ENCODE measurements at places on chromosomes 16 and 17.
A peak's percentile ranks its signal among the peaks of the same experiment; 100 is the strongest.

DNA sequence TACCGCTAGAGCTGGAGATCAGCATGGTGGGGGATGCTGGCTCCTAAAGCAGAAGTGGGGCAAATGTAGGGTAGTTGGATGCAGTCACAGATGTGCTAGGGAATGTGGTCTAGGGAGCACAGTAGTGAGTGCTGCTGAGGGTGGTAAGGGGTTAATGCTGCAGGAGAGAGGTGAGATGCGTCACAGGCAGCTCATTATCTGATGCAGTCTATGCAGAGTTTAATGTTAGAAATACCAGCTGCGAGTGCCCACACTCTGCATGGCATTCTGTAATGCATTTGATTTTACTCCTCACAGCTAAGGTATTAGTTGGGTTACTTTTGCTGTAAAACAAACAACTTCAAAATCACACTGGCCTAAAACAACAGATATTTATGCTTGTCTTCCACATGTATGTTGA lies 491.3 kb upstream of the HSBP1 start:
- DNase-seq = no peak

GRCh38 chr17:37083456-37083855 lies 134.7 kb downstream of the AATF start:
- no peak for DNase-seq

DNA sequence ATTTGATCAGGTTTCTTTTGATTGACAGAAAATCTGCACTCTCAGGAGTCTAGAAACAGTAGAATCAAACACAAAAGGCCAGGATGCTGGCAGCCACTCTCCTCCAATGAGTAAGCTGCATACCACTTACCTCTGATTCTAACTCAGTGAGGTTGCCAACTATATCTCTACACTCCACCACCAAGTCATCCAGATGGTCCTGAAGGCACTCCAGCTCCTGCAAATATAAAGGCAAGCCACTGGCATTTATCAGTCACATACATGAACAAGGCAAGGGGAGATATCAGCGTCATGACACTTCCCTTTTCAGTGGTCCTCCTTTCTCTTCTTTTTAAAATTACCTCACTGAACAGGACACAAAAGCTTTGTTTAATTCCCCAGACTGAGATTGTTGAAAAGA lies 53.1 kb upstream of the CLEC18B start:
- no peak for DNase-seq

DNA sequence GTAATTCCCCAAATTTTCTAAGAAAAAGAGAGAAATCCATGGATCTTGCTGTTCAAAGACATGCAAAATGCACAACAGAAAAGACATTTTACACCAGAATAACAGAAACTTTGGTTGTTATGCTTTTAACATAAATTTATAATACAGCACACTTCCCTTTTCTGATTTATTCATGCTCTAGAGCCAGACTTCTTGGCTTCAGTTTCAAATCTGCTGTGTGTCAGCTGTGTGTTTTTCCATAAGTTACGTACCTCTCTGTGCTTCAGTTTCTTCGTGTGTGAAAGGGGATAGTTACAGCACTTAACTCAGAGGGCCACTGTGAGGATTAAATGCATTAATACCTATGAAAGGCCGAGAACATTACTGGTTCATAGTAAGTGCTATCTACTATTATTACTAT lies 6.8 kb upstream of the CCL3L1 start:
- DNase-seq = no peak

- DNase-seq = no peak
Observed at GRCh38 chr17:72416905-72417304, 296.1 kb downstream of the SOX9 start.

GRCh38 chr16:50665128-50665878 lies 15.8 kb downstream of the SNX20 start:
- no peak for DNase-seq

DNA sequence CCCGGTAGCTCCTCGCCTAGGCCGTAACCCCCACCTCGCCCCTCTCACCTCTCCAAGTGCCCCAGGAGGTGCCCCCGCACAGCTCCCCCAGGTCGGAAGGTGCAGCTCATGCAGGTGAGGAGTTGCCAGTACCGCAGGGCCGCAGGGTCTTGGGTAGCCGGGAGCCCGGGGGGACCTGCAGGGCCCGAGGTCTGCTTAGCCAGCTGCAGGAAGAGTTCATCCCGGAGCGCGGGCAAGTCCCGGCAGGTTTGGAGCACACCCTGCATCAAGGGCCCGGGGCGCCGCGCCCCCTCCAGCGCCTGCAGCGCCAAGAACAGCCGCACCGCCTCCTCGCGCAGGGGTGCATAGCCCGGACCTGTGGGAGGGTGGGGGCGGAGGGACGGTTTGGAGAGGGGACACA lies 4.8 kb downstream of the PLEKHH3 start:
- DNase-seq = no peak

- DNase-seq = no peak
Observed at GRCh38 chr16:1908983-1909382, 9.2 kb downstream of the HS3ST6 start.

GRCh38 chr16:88343271-88343791 lies 39.4 kb upstream of the ZNF469 start:
- no peak for DNase-seq

GRCh38 chr16:11689031-11689840 lies 21.0 kb downstream of the SNN start:
- no peak for DNase-seq

DNA sequence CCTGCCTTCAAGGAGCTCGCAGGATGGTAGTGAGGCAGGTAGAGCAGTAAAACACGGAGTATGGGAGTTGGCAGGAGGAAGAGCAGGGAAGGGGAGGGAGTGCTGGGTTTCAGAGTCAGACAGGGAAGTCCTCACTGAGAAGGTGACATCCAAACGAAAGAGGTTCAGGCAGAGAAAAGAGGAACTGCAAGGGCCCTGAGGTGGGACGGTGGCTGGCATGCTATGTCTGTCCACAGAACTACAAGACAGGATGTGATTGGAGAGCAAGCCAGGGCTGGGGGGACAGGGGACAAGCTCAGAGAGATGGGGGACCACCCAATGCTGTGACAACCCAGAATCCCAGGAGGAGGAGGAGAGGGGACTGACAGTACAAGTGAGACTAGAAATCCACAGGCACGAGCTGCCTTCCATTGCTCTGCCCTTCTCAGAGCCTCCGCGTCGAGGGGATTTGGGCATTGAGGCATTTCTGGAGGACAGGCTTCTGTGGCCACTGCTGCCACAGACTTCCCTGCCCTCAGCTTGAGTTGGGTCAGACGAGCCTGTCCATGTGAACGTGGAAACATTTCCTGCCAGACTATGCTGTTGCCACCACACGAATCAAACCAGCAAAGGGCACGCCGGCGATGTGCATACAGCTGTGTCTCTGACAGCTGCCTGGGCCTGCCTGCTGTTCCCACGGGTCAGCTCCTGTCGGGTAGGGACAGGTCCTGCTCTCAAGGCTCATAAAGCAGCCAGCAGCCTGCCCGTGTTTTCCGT lies 100.1 kb downstream of the RAB11FIP4 start:
- DNase-seq = no peak

DNA sequence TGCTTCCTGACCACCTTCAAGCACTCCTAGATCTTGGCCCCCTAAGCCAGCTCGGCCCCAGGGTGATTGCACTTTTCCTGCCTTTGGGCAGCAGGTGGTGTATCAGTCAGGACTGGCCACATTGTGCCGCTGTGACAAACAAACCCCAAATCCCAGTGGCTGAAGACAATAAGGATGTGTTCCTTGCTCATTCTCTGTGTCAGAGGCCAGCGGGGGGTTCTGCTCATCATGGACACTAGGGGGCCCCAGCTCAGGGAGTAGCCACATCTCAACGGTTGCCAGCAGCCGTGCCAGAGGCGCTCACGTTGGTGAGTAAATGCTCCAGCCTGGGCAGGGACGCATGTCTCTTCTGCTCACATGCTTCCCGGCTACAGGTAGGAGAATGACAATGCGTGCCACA lies 60.4 kb downstream of the ZDHHC7 start:
- no peak for DNase-seq

DNA sequence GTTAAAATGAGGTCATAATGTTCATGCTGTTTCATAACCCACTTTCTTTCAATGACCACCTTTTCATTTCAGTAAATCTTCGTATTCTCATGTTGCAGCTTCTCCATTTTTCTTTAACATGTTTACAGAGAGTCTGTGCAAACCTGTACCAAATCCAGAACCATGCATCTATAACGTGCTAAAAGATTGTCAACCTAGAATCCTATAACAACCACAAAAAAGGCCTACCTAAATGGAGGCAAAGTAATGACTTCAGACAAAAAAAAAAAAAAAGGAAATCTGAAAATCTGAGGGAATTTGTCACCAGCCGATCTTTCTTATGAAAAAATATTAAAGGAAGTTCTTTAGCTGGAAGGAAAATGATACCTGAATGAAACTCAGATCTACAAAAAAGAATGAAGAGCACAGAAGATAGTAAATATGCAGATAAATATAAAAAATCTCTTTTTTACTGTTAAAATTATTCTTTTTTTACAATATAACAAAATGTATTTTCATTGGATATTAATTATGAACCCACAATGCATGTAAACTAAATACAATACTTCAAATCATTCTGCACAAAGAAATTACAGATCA lies 1.4 kb upstream of the SLFN11 start:
- no peak for DNase-seq

DNA sequence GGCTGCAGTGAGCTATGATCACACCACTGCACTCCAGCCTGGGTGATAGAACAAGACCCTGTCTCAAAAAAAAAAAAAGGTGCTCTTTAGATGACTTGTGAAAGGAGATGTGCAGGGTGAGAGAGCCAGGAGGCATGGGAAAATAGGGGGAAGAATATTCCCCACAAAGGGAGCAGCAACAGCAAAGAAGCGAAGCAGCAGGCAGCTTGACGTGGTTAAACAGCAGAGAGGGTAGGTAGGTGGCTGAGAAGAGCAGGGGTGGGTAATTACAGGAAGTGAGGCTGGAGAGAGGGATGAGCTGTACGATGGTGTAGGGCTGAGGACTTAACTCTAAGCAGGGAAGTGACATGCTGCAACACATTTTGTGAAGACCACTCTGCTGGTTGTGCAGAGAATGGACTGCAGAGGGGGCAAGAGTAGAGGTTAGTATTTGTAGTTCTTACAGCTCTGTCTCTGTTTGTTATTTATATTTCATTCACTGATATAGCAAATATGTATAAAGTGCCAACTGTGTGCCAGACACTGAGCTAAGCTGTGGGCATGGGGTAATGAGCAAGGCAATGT lies 1.6 kb downstream of the HEATR3 start:
- no peak for DNase-seq

DNA sequence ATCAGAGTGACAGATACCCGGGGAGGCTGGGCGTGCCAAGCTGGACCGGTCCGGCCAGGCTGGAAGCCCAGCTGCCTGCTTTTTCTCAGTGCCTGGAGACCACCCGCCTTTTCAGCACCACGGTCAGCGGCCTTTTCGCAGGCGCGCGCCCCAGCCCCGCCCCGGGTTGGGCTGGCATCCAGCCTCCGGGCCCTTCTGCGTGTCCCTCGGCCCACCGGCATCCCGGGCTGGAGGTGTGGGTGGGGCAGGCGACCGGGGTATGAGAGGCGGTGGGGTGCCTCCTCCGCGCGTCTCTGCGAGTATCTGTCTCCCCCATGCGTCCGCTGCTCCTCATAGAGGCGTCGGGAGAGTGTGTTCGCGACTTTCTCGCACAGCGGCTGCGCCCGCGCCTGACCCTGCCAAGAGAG lies 102.5 kb downstream of the MRM1 start:
- peak; percentile 42 for DNase-seq

GRCh38 chr17:77481476-77482374 lies 341.0 kb downstream of the SEC14L1 start:
- no peak for DNase-seq

DNA sequence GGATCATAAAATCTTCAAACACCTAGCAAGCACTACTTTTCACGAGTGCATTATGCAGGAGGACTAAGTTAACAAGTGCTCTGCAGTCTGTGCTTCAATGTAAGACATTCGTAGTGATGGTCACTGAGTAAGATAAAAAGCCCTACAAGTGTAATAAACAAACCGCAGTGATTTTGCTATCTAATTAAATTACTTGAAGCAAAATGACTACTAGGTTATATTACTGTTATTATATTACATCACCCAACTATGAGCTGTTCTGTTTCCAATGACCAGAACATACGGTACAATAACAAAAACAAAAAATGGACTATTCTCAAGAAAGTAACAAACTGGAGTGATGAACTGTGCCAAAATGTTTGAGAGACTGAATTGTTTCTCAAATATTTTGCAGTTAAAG lies 11.2 kb downstream of the KLHL10 start:
- DNase-seq = no peak

GRCh38 chr17:42361781-42362186 lies 26.5 kb downstream of the STAT3 start:
- DNase-seq = no peak

DNA sequence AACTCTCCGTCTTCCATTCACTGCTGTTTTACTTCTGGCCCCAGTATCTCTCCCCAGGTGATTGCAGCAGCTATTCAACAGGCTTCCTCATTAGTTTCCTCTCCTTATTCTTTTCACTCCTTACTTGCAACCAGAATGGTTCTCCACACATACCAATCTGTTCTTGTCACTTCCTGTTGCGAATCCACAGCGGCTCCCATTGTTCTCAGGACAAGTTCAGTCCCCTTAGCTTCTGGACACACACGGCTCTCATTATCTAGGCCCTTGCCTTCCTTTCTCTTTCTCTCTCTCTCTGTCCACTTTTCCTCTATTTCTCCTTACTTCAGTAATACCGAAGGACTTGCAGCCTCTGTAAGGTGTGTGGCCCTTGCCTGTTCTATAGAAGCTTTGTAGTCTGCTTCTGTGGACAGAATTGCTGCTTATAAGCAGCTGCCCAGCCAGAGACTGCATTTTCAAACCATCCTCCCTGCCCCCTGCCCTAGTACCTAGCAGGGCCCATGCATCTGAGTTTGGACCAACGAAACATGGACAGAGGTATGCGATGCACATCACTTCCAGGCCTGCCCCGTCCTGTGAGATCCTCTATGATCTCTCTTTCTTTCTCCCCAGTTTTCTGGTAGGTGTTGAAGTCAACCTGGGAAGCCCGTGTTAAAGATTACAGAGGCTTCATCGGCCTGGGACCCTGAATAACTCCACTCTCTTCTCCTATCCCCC lies 45.7 kb downstream of the VAT1L start:
- DNase-seq = no peak

- no peak for DNase-seq
Observed at GRCh38 chr17:66018786-66019185, 173.1 kb downstream of the CEP112 start.

GRCh38 chr17:59154292-59154720 lies 680 bp downstream of the SKA2 start:
- DNase-seq = no peak

- DNase-seq = no peak
Observed at GRCh38 chr16:57742543-57742942, 7.0 kb downstream of the KATNB1 start.

All from left renal pelvis (tissue), 4 donors.